Activated CD8-positive, alpha-beta T cell treated with anti-CD3 and anti-CD28 coated beads for 36 hours (primary cell): ENCODE measurements at places on chromosomes 5 and 9. TPM values are rescaled to one million over a fixed set of nuclear protein-coding genes. Genes with fewer than 3 reads are reported as not detected.
A peak's percentile ranks its signal among the peaks of the same experiment; 100 is the strongest.

DNA sequence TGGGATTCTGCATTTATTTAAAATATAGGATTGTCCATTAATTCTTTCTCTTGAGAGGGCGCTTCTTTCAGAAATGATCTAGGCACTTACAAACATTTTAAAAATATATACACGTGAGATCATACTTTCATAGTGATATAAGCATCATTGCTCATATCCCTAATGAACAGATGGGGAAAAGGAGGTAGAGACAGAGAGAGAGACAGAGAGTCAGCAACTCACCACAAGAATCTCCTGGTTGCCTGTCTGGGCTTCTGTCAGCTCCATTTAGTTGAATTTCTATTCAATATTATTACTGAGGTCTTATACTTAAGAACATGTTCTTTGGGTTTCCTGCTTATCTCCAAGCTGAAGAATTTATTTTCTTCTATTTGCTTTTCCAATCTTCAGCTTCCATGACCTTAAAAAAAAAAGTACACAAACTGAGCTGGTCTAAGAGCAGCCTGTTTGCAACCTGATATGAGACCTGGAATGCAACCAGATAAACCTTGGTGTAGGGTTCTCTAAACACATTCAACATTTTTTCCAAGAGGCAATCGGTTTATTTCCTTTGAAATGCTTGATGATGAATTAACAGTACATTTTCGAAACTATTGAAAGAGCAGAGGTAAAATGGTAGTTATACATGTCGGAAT lies 51.6 kb upstream of the LIFR start:
- DNase-seq, result no peak
- no peaks in the 10 kb centered on the region for H3K36me3 ChIP-seq
- no peaks in the 10 kb centered on the region for H3K4me1 ChIP-seq
- no peak overlapping the region for H3K27ac ChIP-seq
- H3K27me3 ChIP-seq, result peaks cover 9% of the 10 kb centered on the region
- H3K4me3 ChIP-seq, result no peak overlapping the region

DNA sequence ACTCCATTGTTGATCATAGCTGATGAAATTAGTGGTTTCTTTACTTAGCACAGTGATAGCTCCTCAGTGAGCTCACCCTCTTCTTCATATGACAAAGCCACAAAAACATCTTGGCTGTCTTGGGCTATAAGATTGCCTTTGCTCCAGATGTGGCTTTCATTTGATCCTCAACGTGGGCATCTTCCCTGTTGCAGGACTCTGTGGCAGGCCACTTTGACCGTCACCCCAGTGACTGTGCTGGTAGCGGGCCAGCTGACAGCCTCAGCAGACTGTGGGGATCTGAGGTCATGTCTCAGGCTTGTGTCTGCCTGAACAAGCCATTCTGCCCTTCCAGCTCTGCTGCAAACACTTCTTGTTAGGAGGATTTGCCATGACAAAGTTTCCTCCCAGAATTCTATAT lies 422.2 kb downstream of the NR2F1-AS1 start:
- no peak for DNase-seq
- H3K4me3 ChIP-seq, result no peak overlapping the region
- no peak overlapping the region for H3K27ac ChIP-seq

- no peak for DNase-seq
- no peak overlapping the region for H3K27ac ChIP-seq
- no peaks in the 10 kb centered on the region for H3K4me1 ChIP-seq
- H3K4me3 ChIP-seq, result no peak overlapping the region
- H3K36me3 ChIP-seq, result no peaks in the 10 kb centered on the region
These were observed 172.6 kb upstream of the PPP2R2B start for GRCh38 chr5:147051193-147051592.

GRCh38 chr9:12014488-12014887 lies 678.7 kb upstream of the TYRP1 start:
- no peak overlapping the region for H3K4me3 ChIP-seq
- no peaks in the 10 kb centered on the region for H3K4me1 ChIP-seq
- no peaks in the 10 kb centered on the region for H3K27me3 ChIP-seq
- no peaks in the 10 kb centered on the region for H3K36me3 ChIP-seq
- H3K27ac ChIP-seq, result no peak overlapping the region

DNA sequence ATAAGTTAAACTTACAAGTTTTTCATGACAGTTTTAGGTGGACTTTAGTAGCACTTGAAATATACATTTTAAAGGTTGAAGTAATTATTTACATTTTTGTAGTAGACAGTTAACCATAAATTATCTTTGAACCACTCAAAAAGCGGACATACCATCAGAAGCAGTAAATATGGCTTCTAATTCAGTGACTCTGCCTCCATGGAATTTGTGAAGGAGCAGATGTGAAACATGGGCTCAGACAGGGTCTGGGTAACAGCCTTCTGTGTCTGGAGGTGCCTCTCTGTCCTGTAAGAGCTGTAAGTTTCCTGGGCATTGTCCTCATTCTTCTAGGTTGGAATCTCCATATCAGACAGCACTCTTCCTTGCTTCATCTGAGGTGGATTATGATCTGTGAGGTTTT lies 12.4 kb downstream of the RLN2 start:
- no peak overlapping the region for H3K4me3 ChIP-seq
- no peaks in the 10 kb centered on the region for H3K27me3 ChIP-seq
- H3K27ac ChIP-seq, result no peak overlapping the region
- no peaks in the 10 kb centered on the region for H3K4me1 ChIP-seq

FOXD4L3 gene
- not detected for total RNA-seq

DNA sequence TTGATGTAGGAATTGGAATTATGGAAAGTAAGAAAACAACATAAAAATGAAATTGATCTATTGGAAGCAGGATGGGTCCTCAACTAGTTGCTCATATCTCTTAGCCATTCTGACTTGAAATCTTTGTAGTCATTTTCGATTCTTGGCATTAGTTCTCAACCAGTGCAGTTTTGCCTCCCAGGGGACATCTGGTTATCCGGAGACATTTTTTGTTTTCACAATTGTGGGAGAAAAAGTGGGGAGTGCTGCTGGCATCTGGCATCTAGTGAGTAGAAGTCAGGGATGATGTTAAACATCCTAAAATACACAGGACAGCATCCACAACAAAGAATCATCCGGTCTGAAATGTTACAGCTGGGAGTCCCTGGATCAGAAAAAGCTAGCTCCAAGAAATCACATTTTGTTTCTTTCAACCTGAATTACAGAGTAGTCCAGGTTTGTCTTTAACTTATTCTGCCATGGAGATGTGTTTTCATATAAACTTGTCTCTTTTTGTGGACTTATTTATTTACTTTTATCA lies 74.9 kb downstream of the FBXL7 start:
- H3K27ac ChIP-seq, result no peak overlapping the region
- no peak for DNase-seq
- H3K4me1 ChIP-seq, result no peaks in the 10 kb centered on the region
- no peaks in the 10 kb centered on the region for H3K27me3 ChIP-seq
- H3K36me3 ChIP-seq, result no peaks in the 10 kb centered on the region

DNA sequence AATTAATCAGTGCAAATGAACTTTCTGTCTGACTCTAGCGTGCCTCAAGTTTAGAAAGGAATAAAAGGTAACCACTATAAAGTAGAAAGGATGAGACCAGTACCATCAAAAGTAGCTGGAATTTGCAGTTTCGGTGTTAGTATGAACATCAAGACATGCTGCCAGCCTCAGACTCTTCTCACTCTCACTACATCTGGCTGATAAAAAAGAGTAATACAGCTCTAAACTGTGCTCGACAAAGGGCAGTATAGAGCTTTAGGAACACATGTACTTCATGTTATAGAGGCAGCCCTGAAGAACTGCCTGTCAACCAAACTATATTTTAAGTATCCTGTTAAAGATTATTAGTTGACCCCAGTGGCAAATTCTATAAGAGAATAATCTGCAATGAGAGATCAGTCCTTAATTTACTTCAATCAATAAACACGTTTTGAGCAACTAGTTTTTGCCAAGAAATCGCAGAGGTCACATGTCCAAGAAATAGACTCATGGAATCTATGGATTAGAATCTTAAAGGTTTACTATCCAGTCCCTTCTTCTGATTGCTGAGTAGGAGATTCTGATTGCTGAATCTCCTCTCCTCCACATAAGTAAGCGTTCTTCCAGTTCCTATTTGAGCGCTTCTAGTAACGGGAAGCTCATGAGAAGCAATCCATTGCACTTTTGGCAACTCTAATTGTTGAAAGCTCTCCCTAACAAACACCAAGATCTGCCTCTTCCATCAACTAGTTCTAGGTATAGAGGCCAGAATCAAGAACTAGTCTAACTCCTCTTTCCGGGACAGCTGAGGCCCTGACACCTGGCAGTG lies 941 bp downstream of the XPA start:
- peaks cover 46% of the 10 kb centered on the region for H3K4me1 ChIP-seq
- peaks cover 17% of the 10 kb centered on the region for H3K36me3 ChIP-seq
- peaks cover 1% of the 10 kb centered on the region for H3K27me3 ChIP-seq
- DNase-seq, result no peak
- peak overlapping the region; percentile 92 for H3K4me3 ChIP-seq

GABBR2 gene
- total RNA-seq, result not detected

SAPCD2 gene
- total RNA-seq, result 13.7 TPM

- H3K4me3 ChIP-seq, result no peak overlapping the region
- H3K36me3 ChIP-seq, result peaks cover 15% of the 10 kb centered on the region
- no peak overlapping the region for H3K27ac ChIP-seq
- H3K4me1 ChIP-seq, result peaks cover 72% of the 10 kb centered on the region
- H3K27me3 ChIP-seq, result no peaks in the 10 kb centered on the region
These were observed 11.9 kb downstream of the AGTPBP1 start for GRCh38 chr9:85729882-85730281.

LRRC19 gene
- not detected for total RNA-seq

NIPBL gene
- 39.6 TPM for total RNA-seq

HTR4 gene
- not detected for total RNA-seq

SPINK6 gene
- not detected for total RNA-seq

SLC26A2 gene
- total RNA-seq, result 5.3 TPM

- no peaks in the 10 kb centered on the region for H3K36me3 ChIP-seq
- DNase-seq, result no peak
- H3K27ac ChIP-seq, result no peak overlapping the region
- H3K4me1 ChIP-seq, result no peaks in the 10 kb centered on the region
- no peak overlapping the region for H3K4me3 ChIP-seq
These were observed 106.9 kb upstream of the SEMA6A start for GRCh38 chr5:116681334-116682013.
